T-cell (primary cell): ENCODE measurements at places on chromosomes 2 and 18.

- DNase-seq = no peak
These were observed 34.5 kb upstream of the L3MBTL4 start for GRCh38 chr18:6449213-6449612.

- DNase-seq = peak; percentile 13
These were observed 47.5 kb upstream of the SP3 start for GRCh38 chr2:174012347-174013314.

DNA sequence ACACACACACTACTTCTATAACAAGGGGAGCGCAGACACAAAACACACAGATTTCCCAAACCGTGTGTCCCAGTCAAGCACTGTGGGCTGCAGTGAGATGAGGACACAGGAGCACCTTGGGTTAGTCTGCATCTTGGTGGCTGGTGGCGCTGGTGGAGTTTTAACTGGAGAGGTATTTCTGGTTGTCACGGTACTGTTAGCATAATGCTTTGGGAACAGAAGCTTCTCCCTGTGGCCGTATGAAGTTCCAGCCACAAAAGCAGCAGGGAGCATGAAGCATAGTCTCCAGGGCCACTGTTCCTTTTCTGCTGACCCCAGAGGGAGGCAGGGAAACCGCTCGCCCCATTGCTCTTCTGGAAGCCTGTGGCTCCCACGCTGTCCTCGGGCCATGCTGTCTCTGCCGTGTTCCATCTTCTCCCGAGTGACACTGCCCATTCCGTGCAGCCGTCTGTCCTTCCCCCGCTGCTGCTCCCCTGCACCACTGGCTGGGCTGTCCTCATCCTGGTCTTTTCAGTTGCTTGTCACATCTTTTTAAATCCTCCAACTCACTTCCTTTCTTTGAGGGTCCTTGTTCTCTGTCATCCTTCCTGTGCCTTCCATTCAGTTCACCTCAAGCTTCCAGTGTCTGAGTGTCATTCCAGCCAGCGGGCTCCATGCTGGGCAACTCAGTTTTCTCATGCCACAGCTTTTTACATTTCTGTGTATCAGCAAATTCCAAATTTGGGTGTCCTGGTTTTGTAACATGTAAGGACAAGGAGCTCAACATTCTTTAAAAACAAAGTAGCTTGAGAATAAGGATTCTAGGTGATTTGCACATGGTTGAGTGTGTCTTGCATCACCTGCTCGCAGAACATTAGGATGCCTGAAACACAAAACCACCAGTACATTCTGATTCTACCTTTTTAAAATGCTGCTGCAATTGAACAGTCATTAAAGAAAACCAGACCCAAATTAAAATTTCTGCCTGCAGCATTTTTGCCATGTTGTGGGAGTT lies 125.0 kb downstream of the MTCL1 start:
- DNase-seq = no peak

- DNase-seq = no peak
These were observed 307.0 kb upstream of the REG3G start for GRCh38 chr2:78718473-78718872.

DNA sequence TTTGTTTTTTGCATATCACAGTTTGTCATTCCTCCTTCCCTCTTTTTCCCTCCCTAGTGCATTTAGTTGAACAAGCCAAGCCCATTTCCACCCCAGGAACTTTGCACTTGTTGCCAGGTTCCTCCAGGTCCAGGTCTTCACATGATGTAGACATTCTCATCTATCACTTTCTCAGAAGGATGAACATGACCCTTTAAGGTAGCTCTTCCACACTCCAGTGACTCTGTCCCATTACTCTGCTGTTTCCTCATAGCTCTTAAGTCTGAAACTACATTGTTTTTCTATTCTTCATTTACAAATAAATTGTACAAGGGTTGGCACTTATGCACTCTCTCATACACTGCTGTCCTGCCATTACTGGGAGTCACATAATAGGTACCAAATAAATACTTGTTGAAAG lies 6.1 kb downstream of the KYNU start:
- no peak for DNase-seq

DNA sequence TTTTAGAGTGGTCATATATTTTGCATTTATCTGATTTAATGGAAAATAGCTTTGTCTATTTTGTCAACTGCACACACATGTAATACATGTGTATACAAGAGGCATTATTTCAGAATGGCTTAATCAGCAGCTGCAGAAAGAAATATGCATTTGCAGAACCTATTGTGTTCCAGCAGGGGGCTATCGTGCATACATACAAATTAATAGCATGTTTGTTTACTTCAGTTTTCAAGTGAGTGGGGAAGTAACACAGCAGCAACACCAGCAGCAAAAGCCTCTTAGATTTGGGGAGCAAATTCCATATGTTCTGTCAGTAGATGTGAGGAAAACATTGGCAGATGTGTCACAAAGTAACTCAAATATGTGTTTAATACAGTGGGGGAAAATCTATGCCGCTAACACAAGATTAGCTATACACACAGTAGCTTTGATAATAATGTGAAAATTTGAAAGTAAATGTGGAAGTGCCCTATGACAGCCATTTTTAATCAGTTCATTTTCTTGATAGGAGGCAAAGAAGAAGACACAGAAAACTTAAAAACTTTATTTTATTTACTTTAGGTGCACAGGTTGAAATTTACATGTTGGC lies 218.1 kb downstream of the WDR7 start:
- no peak for DNase-seq

- DNase-seq = no peak
These were observed 243.0 kb downstream of the HNMT start for GRCh38 chr2:138207074-138207930.

GRCh38 chr2:69582582-69583176 lies 60.9 kb downstream of the AAK1 start:
- DNase-seq = no peak

DNA sequence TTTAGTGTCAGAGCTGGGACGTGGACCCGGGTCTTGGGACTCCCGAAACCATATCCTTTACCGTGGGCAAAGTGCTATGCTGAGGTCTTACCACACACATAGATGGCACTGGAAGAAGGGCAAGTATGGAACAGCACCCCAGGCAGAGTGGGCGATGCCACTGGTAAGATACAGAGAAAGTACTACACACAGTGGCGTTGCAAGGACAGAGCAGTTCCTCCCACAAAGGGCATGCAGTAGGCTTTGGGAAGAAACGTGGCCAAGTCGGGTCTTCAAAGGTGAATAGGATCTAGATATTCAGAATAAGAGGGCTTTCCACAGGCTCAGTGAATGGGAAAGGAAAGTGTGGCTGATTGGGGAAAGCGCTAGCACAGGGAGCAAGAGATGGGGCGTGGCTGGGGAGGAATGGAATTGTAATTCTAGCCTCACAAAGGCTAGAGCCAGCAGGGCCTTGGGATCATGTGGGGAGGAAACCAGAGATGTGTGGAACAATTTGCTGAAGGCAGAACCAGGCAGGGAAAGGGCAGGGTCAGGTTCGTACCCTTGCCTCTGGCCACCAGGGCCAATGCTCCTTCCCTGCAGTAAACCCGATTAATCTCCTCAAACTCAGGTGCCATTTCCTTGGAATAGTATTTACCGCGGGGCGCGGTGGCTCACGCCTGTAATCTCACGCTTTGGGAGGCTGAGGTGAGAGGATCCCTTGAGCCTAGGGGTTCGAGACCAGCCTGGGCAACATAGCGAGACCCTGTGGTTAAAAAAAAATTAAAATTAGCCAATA lies 36.0 kb downstream of the PCBP1 start:
- DNase-seq = no peak

DNA sequence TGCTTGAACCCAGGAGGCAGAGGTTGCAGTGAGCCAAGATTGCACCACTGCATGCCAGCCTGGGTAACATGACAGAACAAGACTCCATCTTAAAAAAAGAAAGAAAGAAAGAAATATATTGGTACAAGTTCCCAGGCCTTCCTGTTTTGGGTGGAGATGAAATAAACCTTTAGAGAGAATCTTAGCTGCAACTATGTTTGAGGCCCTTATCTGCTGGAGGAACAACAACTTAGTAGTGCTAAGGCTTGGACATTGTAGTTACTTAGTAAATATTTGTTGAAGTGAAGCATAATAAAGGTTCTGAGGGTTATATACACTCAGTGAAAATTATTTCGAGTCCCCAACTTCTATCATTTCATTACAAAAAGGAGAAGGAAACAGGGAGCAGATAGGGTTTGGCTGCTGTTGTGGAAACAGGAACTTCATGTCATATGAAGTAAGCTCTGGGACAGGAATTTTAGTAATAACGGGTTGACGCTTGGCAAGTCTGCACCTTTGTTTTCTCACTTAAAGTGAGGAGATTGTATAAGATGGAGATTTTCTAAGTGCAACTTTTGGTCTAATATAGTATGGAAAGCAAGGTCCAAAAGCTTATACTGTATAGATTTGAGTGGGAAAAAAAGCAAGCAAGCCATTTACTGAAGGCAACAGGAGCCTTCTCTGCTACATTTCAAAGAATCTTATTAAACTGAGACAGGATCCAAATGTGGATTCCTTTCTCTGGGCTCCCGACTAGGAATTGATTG lies 40.0 kb upstream of the AGPS start:
- DNase-seq = no peak

DNA sequence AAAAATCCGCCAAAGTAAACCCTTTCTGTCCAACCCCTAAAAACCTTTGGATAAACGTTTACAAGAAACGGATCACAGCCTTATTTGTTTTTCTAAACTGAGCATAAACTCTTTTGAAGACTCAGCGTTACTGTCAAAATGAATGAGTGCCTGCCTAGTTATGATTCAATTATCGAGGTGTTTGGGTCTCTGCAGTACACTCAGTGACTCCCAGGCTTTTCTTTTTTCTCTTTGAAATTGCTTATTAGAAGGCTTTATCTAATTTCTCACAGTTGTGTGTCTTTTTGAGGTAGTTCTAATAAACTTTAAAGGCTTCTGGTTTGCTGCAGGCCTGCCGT lies 663 bp downstream of the RHBDD1 start:
- no peak for DNase-seq

GRCh38 chr2:129922571-129923264 lies 56.7 kb upstream of the RAB6C start:
- DNase-seq = no peak
